ENCODE measurements at places on chromosomes 2 and 18. TPM values are rescaled to one million over a fixed set of nuclear protein-coding genes. Genes with fewer than 3 reads are reported as not detected.

DNA sequence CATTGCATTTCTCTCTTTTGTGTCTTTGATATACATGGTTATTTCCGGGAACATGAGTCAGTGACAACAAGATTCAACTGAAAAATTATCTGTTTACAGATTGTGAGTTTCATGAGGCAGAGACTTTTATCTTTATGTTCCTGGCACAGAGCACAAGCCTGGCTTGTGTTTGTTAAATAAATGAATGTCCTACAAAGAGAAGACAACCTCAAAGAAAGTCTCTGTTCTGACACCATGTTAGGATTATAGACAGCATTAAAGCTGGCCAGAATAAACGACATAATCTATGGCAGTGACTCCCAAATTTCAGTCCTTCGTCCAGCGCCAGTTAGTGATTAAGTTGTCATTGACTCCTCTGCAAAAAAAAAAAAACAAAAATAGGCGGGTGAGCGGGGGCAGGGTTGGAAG, 97.4 kb upstream of the DNAJC10 start:
- DNase-seq: no peak

Gene ACTG2
- 8.3 TPM for total RNA-seq

DNA sequence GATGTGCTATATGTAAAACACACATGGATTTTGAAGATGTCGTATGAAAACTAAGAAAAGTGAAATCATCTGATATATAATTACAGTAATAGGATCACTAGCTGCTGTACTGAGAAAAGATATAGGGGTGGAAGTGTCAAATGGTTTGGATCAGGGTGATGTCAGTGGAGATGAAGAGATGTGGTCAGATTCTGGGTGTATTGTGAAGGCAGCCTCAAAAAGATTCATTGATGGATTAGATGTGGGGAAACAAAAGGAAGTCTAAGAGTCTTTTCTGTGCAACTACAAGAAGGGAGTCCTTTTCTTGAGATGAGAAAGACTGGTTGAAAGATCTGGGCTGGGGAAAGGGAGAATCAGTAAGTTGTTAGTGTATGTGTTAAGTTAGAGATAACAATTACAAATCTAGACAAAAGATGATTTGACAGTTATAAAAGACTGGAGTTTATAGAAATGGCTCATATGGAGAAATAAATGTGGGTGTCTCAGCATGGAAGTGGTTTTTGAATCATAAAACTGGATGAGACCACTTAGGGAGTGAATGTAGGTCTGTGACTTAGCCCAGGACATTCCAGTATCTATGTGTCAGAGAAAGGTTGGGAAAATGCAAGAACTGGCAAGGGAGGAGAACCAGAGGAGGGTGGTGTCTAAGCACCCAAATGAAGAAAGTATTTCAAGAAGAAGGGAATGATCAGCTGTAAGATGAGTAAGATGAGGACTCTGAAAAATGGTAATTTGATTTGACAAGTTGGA, 347.4 kb downstream of the PARD3B start:
- no peak for DNase-seq

DNA sequence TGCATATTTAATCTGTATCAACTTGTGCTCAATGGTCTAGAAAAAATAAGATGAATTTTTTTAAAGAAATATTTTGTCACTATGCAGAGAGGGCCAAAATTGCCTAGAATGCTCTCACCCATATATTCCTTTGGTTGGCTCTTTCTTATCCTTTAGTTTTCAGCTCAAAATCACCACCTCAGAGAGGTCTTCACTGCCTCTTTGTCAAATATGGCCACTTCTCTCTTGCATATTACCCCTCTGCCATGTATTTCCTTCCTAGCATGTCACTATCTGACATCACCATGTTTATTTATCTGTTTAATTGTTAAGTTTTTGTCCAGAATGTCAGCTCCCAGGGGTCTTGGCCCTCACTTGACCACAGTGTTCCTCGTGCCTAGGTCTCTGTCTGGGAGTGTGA, 535.2 kb upstream of the CDH2 start:
- DNase-seq: no peak

DNA sequence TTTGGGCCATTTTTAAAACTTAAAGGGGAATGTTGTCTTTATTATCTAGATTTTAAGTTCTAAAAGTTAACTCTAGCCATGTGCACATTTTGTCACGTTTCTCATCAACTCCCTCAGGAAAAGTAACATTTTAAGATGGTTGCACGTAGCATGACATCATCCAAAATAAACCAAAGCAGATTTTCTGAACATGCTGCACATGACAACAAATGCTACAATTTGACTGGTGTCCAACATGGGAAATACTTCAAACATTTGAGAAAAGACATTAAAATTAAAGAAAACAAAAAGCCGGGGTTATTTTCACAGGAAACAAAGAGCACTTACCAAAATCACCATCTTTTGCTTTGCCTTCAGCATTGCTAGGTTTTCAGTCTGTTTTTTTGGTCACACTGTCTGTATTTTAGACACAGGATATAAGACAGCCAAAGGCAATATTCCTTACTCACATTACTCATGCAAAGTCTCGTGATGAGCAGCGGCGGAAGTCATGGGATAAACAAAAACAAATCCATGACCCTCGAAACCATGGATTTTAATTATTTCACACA, 51.3 kb upstream of the RND3 start:
- DNase-seq: no peak

GRCh38 chr2:68295516-68295915, 24.2 kb downstream of the CNRIP1 start:
- no peak for DNase-seq

Gene HOXD10
- total RNA-seq: not detected

GRCh38 chr2:207505171-207505570, 24.6 kb upstream of the CREB1 start:
- DNase-seq: no peak

GRCh38 chr2:182581196-182581935, 134.7 kb upstream of the DNAJC10 start:
- no peak for DNase-seq

All from endothelial cell (in vitro differentiated cells).